GM06990 (cell line): ENCODE measurements at places on chromosomes 12 and 14.

DNA sequence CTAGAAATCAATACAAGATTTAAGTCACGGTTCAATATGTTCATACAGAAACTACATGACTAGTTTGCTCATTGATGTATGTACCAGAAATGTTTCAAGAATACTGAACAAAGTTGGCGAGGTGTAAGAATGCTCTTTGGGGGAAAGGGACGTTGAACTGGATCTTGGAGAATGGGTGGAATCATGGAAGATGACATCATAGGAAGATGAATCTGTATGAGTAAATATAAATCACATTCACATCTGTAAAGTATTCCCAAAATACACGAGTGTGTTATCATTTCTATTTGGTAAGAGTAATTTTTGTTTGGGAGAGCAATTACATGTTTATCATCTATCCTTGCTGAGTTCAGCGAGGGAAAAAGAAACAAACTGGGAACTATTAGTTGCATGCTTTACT lies 162.2 kb upstream of the TMTC1 start:
- no peak for DNase-seq

- no peak for DNase-seq
These were observed 50.5 kb downstream of the FAM222A start for GRCh38 chr12:109764123-109764522.

DNA sequence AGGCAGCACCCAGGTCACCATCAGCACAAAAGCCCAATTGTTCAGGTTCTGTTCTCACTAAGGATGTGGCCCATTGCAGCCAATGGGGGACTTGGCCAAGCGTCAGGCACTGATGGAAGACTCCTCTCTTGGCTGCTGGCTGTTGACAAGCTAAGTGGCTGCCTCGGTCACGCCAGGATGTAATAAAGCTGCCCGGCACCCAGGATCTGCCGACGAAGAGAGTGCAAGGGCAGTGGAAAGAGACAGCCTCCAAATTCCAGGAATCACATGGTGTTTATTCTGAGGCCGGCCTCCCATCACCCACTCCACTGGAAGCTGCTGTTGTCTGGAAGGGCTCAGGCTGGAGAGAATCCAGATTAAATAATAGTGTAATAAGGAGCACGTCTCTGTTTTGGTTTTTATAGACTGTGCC lies 451.8 kb upstream of the TBX3 start:
- DNase-seq = no peak

DNA sequence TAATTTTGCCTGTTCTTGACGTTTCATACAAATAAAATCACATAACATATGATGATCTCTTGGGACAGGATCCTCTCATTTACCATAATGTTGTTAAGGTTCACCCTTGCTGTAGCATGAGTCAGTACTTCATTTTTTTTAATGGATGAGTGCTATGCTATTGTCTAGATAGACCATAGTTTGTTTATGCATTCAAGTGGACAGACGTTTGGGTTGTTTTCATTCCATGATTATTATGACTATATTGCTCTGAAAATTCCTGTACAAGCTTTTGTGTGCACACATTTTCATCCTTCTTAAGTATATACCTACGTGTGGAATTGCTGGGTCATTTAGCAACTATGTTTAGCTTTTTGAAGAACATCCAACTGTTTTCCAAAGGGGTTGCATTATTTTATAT lies 325.6 kb upstream of the TMEM132C start:
- no peak for DNase-seq

GRCh38 chr12:78120866-78121560 lies 290.3 kb downstream of the NAV3 start:
- no peak for DNase-seq

GRCh38 chr14:55749946-55750345 lies 169.9 kb downstream of the KTN1 start:
- DNase-seq = no peak

DNA sequence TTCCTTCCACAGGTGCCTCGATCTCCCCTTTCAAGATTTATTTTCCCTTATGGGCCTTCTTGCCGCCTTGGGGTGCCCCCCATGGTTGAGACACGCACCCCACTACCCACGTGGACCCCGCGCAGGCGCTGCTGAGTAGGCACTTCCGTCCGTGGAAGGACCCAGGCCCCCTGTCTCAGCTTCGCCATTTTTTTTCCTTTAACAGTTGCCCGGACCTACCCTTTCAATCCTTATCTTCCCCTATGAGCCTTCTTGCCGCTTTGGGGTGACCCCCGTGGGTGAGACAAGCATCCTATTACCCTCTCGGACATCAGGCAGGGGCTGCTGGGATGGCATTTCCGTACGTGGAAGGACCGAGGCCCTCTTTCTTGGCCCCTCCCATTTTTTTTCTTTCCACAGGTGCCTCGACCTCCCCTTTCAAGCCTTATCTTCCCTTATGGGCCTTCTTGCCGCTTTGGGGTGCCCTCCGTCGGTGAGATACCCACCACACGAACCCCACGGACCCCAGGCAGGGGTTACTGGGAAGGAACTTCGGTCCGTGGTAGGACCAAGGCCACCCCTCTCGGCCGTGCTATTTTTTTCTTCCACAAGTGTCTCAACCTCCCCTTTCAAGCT lies 268.2 kb downstream of the ALG10 start:
- DNase-seq = no peak

- DNase-seq = no peak
These were observed 15.6 kb downstream of the HIP1R start for GRCh38 chr12:122850695-122851350.

DNA sequence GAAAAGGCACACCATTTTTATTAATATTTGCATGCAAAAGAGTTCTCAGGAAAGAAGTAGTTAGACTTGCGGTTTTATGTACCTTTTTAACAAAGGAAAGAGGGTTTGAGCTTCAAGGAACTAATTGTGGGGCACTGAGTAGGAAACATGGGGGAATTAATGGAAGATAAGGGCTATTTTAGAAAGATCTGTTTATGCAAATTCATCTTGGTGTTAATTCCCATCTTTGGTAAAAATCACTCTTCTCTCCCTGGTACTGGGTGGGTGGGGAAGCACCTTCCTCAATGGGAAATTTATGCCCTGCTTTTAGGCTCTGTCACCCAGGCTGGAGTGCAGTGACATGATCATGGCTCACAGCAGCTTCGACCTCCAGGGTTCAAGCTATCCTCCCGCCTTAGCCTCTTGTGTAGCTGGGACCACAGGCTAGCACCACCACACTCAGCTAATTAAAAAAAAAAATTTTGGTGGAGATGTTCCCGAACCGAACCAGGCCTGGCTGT lies 30.1 kb upstream of the RESF1 start:
- no peak for DNase-seq

- DNase-seq = no peak
These were observed 22.0 kb upstream of the ULK1 start for GRCh38 chr12:131872154-131873051.

DNA sequence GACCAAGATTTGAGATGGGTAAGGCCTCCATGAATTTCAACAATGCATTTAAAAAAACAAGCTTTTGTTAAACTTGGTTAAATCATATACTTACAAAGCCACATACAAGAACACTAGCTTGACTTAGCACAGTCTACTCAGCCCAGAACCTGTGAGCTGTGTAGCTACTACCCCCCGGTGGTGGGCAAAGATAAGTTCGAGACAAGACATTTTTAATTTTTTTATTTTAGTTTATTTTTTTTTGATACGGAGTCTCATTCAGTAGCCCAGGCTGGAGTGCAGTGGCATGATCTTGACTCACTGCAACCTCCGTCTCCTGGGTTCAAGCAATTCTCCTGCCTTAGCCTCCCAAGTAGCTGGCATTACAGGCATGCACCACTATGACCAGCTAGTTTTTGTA lies 3.7 kb upstream of the NECAP1 start:
- DNase-seq = no peak

GRCh38 chr12:65464930-65465329 lies 186.4 kb downstream of the MSRB3 start:
- DNase-seq = no peak

GRCh38 chr14:99420711-99421110 lies 59.9 kb downstream of the SETD3 start:
- peak; percentile 29 for DNase-seq

GRCh38 chr12:124713436-124714082 lies 146.1 kb upstream of the NCOR2 start:
- DNase-seq = peak; percentile 79

DNA sequence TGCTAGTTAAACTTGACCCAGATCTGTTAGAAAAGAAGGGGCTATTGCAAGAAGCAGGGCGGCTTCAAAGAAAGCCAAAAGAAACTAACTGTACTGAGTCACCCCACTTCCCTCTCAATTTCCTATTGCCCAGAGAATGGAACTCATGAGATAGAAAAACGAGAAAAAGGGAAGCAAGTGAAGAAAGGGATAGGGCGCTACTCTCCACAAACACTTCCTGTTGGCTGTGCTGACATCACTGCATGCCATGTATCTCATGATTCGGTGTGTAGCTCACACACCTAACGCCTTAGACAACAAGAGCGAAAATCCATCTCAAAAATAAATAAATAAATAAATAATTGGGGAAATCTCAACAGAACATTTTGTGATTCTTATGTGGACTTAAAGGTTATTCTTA lies 13.0 kb upstream of the P2RX4 start:
- DNase-seq = no peak

DNA sequence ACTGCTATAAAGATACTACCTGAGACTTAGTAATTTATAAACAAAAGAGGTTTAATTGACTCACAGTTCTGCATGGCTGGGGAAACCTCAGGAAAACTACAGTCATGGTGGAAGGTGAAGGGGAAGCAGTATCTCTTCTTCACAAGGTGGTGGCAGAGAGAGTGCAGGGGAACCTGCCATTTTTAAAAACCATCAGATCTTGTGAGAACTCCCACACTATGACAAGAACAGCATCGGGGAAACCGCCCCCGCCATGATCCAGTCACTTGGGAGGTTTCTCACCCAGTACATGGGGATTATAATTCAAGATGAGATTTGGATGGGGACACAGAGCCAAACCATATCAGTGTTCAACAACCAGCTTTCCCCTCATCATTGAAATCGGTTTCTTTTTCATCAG lies 49.9 kb downstream of the AEBP2 start:
- DNase-seq = no peak

DNA sequence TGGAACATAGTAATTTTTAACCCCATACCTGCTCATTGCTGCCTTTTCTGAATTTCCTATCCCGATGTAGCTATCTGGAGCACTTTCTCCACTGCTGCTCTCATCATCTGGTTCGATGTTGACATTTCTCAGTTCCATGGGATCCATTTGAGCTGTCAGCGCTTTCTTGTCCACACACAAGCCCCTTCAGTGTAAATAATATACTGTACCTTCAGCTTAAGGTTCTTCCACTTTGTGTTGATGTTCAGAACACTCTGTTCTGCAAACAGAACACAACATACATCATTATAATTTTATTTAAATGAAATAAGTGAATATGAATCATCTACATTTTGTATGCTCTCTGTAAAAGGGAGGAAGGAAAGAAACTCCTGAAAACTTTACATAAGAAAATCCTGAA lies 32.9 kb downstream of the SLC38A4 start:
- DNase-seq = no peak

- DNase-seq = no peak
These were observed 75.8 kb downstream of the PPP1R36 start for GRCh38 chr14:64625386-64626232.

DNA sequence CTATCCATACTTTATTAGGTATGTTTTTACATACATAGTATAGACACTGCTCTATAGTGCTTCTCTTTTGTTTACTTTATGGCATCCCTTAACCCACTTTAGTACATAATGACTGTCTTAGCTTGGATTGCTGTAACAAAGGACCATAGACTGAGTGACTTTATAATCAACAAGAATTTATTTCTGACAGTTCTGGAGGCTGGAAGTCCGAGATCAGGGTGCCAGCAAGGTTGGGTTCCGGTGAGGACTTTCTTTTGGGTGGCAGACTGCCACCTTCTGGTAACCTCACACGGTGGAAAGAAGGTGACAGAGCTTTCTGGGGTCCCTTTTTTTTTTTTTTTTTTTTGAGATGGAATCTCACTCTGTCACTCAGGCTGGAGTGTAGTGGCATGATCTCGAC lies 48.6 kb upstream of the PPM1H start:
- DNase-seq = no peak

DNA sequence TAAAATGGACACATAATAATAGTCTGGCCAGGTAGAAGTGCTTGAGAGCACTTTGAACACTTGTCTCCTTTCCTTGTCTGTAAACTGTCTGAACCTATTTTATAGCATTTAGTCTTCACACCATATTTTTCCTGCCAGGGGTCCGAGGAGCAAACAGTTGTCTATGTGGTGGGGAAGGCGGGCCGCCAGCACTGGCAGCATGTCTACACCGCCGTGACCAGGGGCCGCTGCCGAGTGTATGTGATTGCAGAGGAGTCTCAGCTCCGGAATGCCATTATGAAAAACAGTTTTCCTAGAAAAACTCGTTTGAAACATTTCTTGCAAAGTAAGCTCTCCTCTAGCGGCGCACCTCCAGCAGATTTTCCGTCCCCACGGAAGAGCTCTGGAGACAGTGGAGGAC lies 28.7 kb downstream of the HELB start:
- DNase-seq = no peak

GRCh38 chr14:66541627-66542026 lies 33.7 kb downstream of the GPHN start:
- no peak for DNase-seq

DNA sequence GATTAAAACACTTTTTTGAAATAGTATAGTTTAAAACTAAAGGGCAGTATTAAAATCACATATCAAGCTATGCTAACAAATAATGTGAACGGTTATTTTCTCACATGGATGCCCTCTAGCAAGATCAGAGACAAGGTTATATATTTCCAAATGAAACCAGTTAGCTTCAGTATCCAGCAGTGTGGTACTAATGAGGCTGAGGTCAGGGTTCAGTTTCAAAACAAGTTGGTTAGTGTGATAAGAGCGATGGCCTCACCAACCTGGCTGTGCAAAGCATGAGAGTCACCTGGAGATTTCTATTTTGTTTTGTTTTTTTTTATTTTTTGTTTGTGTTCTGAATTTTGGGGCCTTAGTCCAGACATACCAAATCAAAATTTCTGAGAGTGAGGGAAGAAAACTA lies 352.2 kb upstream of the KITLG start:
- peak; percentile 22 for DNase-seq

DNA sequence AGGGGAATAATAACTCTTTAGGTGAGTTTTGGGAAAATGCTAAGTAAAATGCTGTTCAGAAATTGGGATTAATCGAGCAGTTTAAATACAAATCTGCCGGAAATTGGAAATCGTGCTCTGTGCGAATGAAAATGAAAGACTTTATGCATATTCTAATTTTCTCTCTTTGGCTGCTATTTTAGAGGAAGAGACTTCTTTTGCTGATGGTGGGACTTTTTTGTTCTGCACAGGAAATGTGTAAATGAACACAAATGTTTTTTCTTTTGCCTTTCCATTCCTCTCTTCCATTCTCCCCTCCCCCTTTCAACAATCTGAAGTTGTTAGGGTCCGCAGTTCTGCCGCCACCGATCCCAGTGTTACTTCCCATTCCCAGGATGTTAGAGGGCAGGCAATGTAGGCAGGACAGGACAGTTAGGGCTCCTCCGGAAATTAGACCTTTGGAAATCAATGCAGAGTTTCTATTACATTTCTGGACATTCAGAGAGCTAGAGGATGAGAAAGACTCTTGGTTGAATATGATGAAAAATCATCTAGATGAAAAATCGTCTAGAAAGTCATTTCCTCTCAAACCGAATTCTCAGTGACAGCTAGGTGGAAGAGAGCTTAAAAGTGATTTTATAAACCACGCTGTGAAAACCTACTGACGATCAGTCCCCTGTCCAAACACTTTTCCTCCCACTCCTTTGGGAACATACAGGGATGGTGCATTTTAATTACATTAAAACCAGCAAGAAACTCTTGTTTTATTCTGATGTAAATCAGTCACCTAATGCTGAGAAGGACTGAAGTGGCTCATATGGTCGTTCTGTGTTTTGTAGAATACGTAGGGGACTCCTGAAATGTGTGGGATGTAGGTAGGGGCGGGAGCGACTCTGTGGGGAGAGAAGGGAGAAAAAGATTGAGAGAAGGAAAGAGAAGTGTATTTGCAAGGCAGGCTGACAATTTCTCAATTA lies 17.8 kb downstream of the FOXG1 start:
- DNase-seq = no peak
